ENCODE measurements at places on chromosomes 5 and 9.
A peak's percentile ranks its signal among the peaks of the same experiment; 100 is the strongest.

GRCh38 chr9:105232207-105232606 lies 12.2 kb upstream of the SLC44A1 start:
- H3K4me1 ChIP-seq = no peaks in the 10 kb centered on the region
- no peak overlapping the region for H3K4me3 ChIP-seq
- no peak overlapping the region for H3K27ac ChIP-seq
- no peak for DNase-seq

DNA sequence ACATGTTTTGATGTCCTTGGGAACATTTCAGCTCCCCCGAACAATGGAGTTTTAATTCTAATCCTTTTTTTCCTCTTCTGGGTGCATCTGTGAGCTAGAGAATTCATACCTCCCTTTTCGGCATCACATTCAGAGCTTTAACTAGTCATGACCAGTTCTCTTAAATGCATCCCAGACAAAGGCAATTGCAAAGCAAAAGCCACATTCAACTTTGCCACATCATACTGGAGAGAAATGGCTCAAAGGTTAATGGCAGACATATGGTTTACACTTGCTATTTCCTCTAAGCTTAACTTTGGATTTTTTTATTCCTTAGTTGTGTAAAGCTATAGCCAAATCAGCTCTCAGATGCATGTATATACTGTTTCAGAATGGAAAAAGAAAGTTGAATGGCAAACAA lies 153.3 kb downstream of the ESM1 start:
- peaks cover 4% of the 10 kb centered on the region for H3K4me1 ChIP-seq
- H3K27me3 ChIP-seq = no peaks in the 10 kb centered on the region
- no peaks in the 10 kb centered on the region for H3K36me3 ChIP-seq
- DNase-seq = no peak
- no peak overlapping the region for H3K4me3 ChIP-seq

GRCh38 chr5:59838989-59839388 lies 54.5 kb downstream of the PDE4D start:
- H3K27me3 ChIP-seq = no peaks in the 10 kb centered on the region
- DNase-seq = no peak
- no peaks in the 10 kb centered on the region for H3K36me3 ChIP-seq
- no peak overlapping the region for H3K4me3 ChIP-seq

GRCh38 chr9:71790296-71790695 lies 22.0 kb upstream of the CEMIP2 start:
- no peak overlapping the region for H3K27ac ChIP-seq
- H3K27me3 ChIP-seq = no peaks in the 10 kb centered on the region
- no peak for DNase-seq
- H3K4me3 ChIP-seq = no peak overlapping the region

DNA sequence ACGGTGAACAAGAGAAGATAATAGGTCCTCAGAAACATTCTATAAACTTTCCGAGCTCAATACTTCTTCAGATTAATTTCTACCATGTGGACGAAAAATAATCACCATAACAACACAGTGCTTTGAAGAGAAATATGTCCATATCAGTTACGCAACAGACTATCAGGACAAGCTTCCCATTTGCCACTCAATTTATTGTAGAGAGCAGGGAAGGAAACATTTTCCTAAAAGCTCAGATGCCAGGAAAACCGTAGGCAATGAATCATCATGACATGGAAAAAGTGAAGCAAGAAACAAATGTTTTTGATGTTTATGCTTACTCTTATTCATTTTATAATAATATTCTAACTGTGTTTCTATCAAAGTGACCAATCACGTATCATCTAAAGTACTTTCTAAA lies 87.6 kb downstream of the S1PR3 start:
- no peak for DNase-seq
- no peaks in the 10 kb centered on the region for H3K27me3 ChIP-seq
- no peak overlapping the region for H3K4me3 ChIP-seq
- no peaks in the 10 kb centered on the region for H3K36me3 ChIP-seq
- no peak overlapping the region for H3K27ac ChIP-seq

- peaks cover 14% of the 10 kb centered on the region for H3K36me3 ChIP-seq
- no peak for DNase-seq
- no peaks in the 10 kb centered on the region for H3K27me3 ChIP-seq
- H3K27ac ChIP-seq = no peak overlapping the region
Observed at GRCh38 chr9:125446561-125447094, 185.0 kb downstream of the GAPVD1 start.

DNA sequence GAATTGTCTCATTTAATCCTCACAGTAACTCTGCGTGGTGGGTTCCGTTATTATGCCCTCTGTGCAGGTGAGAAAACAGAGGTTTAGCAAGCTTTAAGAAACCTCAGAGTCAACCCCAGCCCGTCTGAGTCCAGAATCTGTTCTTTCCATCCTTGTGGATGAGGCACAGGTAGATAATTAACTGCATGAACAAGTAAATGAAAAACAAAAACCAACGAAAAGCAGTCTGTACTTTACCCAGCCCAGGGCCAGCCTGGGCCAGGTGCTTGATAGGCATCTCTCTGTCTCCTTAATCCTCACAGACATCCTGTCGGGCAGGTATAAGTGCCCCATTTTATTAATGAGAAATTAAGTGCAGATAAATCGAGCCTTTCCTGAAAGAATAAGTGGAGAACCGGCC lies 25.3 kb upstream of the CXCL14 start:
- H3K27me3 ChIP-seq = no peaks in the 10 kb centered on the region
- no peak overlapping the region for H3K4me3 ChIP-seq
- no peak for DNase-seq
- H3K36me3 ChIP-seq = no peaks in the 10 kb centered on the region
- H3K27ac ChIP-seq = no peak overlapping the region

DNA sequence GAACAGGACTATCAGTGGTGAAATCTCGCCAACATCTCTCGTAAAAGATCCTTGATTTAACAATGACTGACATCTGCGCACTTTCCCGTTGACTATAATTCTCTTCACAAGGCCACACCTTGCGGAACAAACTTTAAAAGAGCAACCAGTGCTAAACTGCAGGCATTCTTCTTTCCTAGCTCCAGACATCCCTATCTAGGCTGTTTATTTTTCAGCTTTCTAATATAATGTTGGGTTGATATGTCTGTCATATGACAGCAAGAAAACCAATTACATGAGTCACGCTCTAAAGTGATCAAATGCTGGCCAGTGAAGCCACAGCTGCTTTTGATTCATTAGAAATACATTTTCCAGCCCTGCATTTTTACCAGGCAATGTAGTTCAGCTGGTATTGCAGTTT lies 162.5 kb downstream of the ELAVL2 start:
- DNase-seq = no peak
- no peak overlapping the region for H3K4me3 ChIP-seq
- no peak overlapping the region for H3K27ac ChIP-seq
- no peaks in the 10 kb centered on the region for H3K4me1 ChIP-seq

DNA sequence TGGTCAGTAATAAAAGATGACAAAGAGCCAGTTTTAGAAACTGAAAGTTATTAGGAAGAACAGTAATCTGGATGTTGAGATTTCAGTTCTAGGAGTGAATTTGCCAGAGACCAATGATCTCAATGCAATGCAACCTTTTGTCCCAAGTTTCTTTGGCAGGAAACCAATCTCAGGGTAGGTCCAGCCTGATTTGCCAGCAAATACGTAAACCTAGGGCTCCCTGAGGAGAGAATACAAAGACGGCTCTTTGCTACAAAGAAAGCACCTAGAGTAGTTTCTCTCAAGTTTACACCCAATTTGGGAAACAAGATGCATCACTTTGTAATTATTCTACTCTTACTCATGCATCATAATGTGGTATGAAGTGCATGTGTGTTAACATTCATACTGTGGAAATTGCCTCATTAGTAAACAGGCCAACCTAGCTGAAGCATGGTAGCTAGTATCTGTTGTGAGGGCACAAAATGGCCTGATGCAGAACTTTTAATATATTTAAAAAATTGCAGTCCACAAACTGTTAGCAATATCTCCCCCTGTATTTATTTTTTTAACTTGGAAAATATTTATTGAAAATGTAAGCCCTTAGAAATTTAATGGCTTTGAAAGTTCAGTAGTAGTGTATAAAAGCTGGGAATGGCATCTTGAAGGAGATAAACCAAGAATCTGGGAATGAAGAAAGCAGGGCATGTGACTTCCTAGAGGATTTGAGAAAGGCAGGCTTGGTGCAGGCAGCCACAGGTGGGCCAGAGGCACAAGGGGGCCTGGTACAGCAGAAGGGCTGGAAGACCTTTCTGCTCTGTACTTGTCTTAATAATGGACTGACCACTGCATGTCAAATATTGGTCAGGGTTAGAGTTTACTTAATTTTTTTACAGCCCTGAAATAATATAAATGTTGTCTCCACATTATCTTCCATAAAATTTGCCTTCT lies 59.5 kb downstream of the MAST4 start:
- DNase-seq = no peak
- no peak overlapping the region for H3K27ac ChIP-seq
- no peaks in the 10 kb centered on the region for H3K27me3 ChIP-seq

- no peak overlapping the region for H3K27ac ChIP-seq
- no peak overlapping the region for H3K4me3 ChIP-seq
Observed at GRCh38 chr5:169044962-169045361, 256.0 kb downstream of the SLIT3 start.

GRCh38 chr9:134535171-134535570 lies 106.4 kb upstream of the COL5A1 start:
- H3K27ac ChIP-seq = no peak overlapping the region
- peaks cover 33% of the 10 kb centered on the region for H3K27me3 ChIP-seq
- no peak for DNase-seq
- no peaks in the 10 kb centered on the region for H3K4me1 ChIP-seq
- H3K36me3 ChIP-seq = no peaks in the 10 kb centered on the region
- H3K4me3 ChIP-seq = no peak overlapping the region

DNA sequence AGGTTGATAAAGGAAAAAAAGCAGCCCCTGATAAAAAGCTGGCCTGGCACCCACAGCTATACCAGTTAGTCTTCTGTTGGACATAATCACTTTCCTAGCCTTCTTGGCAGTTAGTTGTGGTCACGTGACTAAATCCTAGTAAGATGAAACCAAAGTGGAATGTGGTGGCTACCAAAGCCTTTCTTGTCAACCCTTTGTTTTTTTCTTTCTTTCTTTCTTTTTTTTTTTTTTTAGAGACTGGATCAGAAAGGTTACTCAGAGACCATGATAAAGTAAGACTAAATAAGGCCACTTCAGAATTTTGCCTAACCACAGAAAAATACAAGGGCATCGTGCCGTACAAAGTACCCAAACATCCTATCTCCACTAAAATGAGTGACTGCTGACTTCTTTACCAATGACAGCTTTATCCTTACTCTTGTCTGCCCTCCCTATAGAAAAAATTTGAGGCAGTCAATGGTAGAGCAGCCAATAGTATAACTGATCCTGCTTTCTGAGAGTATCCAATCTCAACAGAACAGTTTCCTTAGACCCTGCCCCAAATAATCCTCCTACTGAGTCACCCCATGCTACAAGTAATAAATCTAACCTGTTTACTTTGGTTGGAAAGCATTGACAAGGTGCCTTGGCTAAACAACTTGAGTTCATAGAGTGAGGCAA lies 14.2 kb upstream of the KIF27 start:
- H3K4me3 ChIP-seq = no peak overlapping the region
- peaks cover 23% of the 10 kb centered on the region for H3K36me3 ChIP-seq
- H3K27me3 ChIP-seq = no peaks in the 10 kb centered on the region
- H3K27ac ChIP-seq = peak overlapping the region; percentile 2
- peaks cover 28% of the 10 kb centered on the region for H3K4me1 ChIP-seq

- no peak for DNase-seq
- H3K4me1 ChIP-seq = no peaks in the 10 kb centered on the region
- no peaks in the 10 kb centered on the region for H3K27me3 ChIP-seq
- H3K27ac ChIP-seq = no peak overlapping the region
- H3K36me3 ChIP-seq = no peaks in the 10 kb centered on the region
Observed at GRCh38 chr9:120343416-120343815, 236.6 kb downstream of the CDK5RAP2 start.

DNA sequence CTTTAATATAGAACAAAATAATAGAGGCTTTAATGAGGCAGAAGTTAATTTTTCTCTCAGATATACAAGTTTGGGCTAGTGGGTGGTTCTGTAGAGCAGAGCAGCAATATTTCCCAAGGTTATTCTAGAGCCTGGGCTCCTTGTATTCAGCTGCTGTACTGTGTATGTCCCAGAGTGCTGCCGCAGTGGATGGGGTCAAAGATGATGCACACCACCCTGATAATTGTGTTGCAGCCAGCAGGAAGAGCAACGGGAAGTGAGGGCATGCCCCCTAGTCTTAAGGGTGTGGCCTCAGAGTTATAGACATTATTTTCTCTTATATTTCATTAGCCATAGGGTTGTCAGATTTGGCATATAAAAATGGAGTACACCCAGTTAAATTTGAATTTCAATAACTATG lies 23.9 kb upstream of the KIF4B start:
- no peak for DNase-seq
- no peak overlapping the region for H3K4me3 ChIP-seq
- no peak overlapping the region for H3K27ac ChIP-seq
- no peaks in the 10 kb centered on the region for H3K4me1 ChIP-seq
- H3K27me3 ChIP-seq = no peaks in the 10 kb centered on the region

DNA sequence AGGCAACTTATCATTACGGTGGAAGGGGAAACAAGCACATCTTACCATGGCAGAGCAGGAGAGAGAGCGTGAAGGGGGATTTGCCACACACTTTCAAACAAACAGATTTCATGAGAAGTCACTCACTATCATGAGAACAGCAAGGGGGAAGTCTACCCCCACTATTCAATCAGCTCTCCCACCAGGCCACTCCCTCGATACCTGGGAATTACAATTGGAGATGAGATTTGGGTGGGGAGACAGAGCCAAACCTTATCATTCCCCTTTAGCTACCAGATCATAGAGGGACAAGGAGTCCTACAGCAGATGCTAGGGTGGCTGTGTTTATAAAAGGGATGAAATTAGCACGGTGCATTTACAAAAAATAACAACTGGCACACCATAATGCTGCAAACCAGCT lies 2149.4 kb upstream of the ACO1 start:
- H3K27me3 ChIP-seq = no peaks in the 10 kb centered on the region
- H3K27ac ChIP-seq = no peak overlapping the region

DNA sequence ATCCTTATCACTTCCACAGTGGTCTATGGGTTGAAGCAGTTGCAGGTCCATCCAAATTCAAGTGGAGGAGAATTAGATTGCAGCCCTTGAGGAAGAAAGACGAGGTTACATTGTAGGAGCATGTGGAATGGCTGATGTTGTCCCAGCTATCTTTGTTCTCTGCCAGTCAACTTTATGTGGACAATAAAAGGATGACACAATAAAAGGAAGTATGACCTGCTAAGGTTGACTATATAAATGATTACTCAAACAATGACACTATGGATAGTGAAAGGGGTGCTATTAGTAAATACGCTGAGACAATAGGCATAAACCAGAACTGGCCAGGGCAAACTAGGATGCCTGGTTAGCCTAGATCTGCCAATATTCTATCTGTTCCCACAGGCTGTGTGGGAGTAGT lies 12.8 kb upstream of the ZNF618 start:
- H3K27ac ChIP-seq = no peak overlapping the region
- peaks cover 2% of the 10 kb centered on the region for H3K27me3 ChIP-seq
- H3K36me3 ChIP-seq = no peaks in the 10 kb centered on the region
- no peak for DNase-seq
- H3K4me3 ChIP-seq = no peak overlapping the region
- H3K4me1 ChIP-seq = no peaks in the 10 kb centered on the region

DNA sequence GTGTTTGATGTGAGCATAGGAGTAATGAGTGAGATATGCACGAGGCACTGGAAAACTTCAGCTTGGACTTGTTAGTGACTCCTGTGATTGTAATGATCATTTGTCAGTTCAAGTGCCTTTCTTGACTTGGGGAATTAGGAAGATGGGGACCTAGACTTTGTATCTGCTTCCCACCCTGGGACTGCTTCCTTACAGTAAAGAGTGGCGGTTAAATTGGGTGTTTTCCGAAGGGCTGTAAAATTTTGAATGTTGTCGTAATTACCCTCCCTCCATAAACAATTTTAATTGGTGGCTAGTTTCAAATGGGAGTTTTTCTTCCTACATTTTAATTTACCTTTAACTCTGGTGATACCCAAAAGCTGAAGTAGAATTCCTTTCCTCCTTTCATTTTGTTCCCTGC lies 23.5 kb upstream of the FAM120AOS start:
- H3K36me3 ChIP-seq = no peaks in the 10 kb centered on the region
- no peaks in the 10 kb centered on the region for H3K27me3 ChIP-seq
